ENCODE measurements at places on chromosomes 11 and 22. TPM values are rescaled to one million over a fixed set of nuclear protein-coding genes. Genes with fewer than 3 reads are reported as not detected.

DNA sequence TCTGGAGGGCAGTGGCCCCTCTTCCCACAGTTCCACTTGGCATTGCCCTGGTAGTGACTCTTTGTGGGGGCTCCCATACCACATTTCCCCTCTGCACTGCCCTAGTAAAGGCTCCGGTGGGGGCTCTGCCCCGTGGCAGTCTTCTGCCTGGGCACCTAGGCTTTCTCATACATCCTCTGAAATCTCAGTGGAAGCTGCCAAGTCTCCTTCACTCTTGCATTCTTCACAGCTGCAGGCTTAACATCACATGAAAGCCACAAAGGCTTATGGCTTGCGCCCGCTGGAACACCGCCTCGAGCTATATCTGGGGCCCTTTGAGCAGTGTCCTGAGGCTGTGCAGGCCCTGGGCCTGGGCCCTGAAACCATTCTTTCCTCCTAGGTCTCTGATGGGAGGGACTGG lies 25.3 kb downstream of the PLEKHB1 start:
- no peak for DNase-seq
- H3K27me3 ChIP-seq: no peaks in the 10 kb centered on the region
- no peak overlapping the region for H3K4me3 ChIP-seq
- H3K27ac ChIP-seq: no peak overlapping the region
- H3K4me1 ChIP-seq: no peaks in the 10 kb centered on the region

- no peaks in the 10 kb centered on the region for H3K36me3 ChIP-seq
- no peaks in the 10 kb centered on the region for H3K27me3 ChIP-seq
- no peaks in the 10 kb centered on the region for H3K4me1 ChIP-seq
- H3K27ac ChIP-seq: no peak overlapping the region
These were observed 2310.2 kb downstream of the LRRC4C start for GRCh38 chr11:39149214-39149613.

- no peaks in the 10 kb centered on the region for H3K36me3 ChIP-seq
- H3K4me1 ChIP-seq: no peaks in the 10 kb centered on the region
- DNase-seq: no peak
- no peak overlapping the region for H3K4me3 ChIP-seq
These were observed 14.8 kb downstream of the CHKA start for GRCh38 chr11:68106165-68106940.

DNA sequence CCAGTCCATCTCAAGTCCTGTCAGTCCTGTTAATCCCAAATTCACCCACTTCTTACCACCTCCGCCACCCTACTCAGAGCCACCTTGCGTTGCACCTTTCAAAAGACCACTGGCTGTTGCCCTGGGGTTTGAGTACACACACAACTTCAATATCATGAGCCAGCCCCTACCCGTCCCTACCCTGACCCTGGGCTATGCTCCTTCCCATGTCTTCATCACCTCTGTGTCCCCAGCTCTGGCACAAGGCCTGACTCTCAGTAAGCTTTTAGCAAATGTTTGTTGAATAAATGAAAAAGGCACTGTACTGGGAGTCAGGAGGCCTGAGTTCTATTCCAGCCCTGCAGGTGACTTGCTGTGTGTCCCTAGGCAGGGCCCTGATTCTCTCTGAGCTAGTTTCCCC lies 26.5 kb downstream of the OTOG start:
- no peaks in the 10 kb centered on the region for H3K27me3 ChIP-seq
- H3K36me3 ChIP-seq: no peaks in the 10 kb centered on the region
- H3K27ac ChIP-seq: no peak overlapping the region
- DNase-seq: no peak

GRCh38 chr22:23675502-23676415 lies 15.1 kb upstream of the RGL4 start:
- no peaks in the 10 kb centered on the region for H3K27me3 ChIP-seq
- H3K27ac ChIP-seq: no peak overlapping the region
- no peaks in the 10 kb centered on the region for H3K4me1 ChIP-seq
- H3K4me3 ChIP-seq: no peak overlapping the region
- DNase-seq: no peak

GRCh38 chr11:107591378-107592230 lies 657 bp downstream of the ELMOD1 start:
- peaks cover 18% of the 10 kb centered on the region for H3K4me1 ChIP-seq
- H3K36me3 ChIP-seq: no peaks in the 10 kb centered on the region
- no peak for DNase-seq
- H3K27me3 ChIP-seq: peaks cover 3% of the 10 kb centered on the region

GRCh38 chr11:72760539-72761405 lies 8.6 kb upstream of the ARAP1 start:
- H3K27ac ChIP-seq: no peak overlapping the region
- H3K27me3 ChIP-seq: no peaks in the 10 kb centered on the region
- DNase-seq: no peak

DNA sequence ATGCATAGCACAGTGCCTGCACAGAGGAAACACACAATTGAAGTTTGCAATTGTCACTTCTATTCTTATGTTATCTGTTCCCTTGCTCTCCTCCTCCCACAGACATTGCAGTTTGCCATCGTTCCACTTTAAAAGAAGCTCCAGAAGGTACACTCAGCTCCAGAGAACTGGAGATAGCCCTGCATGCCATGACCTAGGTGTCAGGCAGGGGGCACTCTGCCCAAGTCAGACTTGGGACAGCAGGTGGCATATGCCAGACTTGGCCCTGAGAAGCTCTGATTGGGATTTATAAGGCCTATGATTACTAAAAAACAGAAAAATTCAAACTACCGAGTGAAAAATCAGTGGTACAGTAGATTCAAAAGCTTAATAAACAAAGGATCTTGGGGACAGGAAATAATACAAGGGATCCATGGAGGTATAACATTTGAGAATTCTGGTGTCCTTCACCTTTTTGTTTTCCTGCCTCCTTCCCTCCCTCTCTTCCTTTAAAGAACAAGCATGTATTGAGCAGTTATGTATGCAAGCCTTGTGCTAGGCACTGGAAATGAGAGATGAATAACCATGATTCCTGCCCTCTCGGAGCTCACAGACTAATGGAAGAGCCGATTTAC lies 40.0 kb downstream of the TENM4 start:
- no peaks in the 10 kb centered on the region for H3K27me3 ChIP-seq
- no peak for DNase-seq
- no peaks in the 10 kb centered on the region for H3K4me1 ChIP-seq
- H3K36me3 ChIP-seq: no peaks in the 10 kb centered on the region
- H3K27ac ChIP-seq: no peak overlapping the region
- no peak overlapping the region for H3K4me3 ChIP-seq

DNA sequence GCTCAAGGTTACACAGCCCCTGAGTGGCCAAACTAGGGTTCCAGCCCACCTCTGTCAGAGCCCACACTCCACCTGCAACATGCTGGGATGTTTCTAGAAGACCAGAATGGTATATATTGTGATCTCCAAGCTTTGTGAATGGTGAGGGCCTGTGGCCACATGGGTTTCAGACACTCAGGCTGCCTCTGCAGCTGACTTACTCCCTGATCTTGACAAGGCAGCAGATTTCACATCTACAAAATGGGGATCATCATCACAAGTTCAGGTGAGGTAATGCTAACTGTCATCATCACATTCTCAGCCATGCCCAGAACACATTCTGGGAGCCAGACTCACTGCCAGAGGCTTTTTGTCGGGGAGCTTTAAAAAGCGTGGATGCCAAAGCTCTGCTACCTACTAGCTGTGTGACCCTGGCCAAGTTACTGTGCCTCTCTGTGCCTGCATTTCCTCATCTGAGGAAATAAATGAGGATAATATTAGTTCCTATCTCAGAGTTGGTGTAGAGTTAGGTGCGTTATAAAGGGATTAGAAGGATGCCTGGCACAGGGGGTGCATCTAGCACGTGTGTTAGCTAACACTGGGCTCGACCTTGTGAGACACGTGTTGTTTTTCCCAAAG lies 24.9 kb upstream of the WNT11 start:
- no peaks in the 10 kb centered on the region for H3K36me3 ChIP-seq
- no peak overlapping the region for H3K27ac ChIP-seq
- DNase-seq: no peak
- H3K4me1 ChIP-seq: peaks cover 9% of the 10 kb centered on the region
- no peaks in the 10 kb centered on the region for H3K27me3 ChIP-seq

- H3K4me1 ChIP-seq: peaks cover 37% of the 10 kb centered on the region
- H3K4me3 ChIP-seq: no peak overlapping the region
- peak overlapping the region; percentile 84 for H3K27ac ChIP-seq
- DNase-seq: no peak
- no peaks in the 10 kb centered on the region for H3K36me3 ChIP-seq
These were observed 7.2 kb upstream of the TPCN2 start for GRCh38 chr11:69041516-69041915.

GRCh38 chr22:46036558-46037408 lies 59.8 kb upstream of the WNT7B start:
- H3K36me3 ChIP-seq: no peaks in the 10 kb centered on the region
- no peaks in the 10 kb centered on the region for H3K27me3 ChIP-seq
- DNase-seq: no peak
- H3K27ac ChIP-seq: peak overlapping the region; percentile 97
- peaks cover 56% of the 10 kb centered on the region for H3K4me1 ChIP-seq

- H3K27me3 ChIP-seq: no peaks in the 10 kb centered on the region
- H3K4me3 ChIP-seq: no peak overlapping the region
- no peak overlapping the region for H3K27ac ChIP-seq
- H3K4me1 ChIP-seq: no peaks in the 10 kb centered on the region
- no peak for DNase-seq
These were observed 331.9 kb upstream of the NARS2 start for GRCh38 chr11:78906566-78906965.

- no peak overlapping the region for H3K4me3 ChIP-seq
- no peak for DNase-seq
- H3K27me3 ChIP-seq: no peaks in the 10 kb centered on the region
- H3K27ac ChIP-seq: no peak overlapping the region
- H3K4me1 ChIP-seq: peaks cover 63% of the 10 kb centered on the region
These were observed 114.1 kb downstream of the LARGE1 start for GRCh38 chr22:33806191-33806590.

DNA sequence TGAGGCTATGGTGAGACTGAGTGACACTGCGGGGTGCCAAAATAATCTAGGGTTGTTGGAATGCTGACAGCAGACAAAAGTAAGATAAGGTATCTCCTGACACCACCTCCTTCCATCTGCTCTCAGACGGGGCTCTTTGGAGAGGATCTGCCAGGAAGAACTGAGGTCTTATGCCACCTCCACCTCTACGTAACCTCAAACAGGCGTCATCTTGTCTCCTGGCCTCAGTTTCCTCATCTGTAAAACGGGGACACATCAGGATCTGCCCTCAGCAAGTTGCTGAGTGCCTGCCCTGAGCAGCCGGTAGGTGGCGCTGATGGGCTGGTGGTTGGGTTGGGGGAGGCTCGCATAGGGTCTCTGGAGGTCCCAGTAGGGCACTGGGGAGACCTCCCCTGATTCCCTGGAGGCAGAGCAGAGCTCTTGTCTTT lies 1.7 kb upstream of the MYEOV start:
- no peak for DNase-seq
- H3K27me3 ChIP-seq: no peaks in the 10 kb centered on the region
- H3K27ac ChIP-seq: no peak overlapping the region
- no peaks in the 10 kb centered on the region for H3K36me3 ChIP-seq
- H3K4me1 ChIP-seq: peaks cover 24% of the 10 kb centered on the region
- H3K4me3 ChIP-seq: no peak overlapping the region

DNA sequence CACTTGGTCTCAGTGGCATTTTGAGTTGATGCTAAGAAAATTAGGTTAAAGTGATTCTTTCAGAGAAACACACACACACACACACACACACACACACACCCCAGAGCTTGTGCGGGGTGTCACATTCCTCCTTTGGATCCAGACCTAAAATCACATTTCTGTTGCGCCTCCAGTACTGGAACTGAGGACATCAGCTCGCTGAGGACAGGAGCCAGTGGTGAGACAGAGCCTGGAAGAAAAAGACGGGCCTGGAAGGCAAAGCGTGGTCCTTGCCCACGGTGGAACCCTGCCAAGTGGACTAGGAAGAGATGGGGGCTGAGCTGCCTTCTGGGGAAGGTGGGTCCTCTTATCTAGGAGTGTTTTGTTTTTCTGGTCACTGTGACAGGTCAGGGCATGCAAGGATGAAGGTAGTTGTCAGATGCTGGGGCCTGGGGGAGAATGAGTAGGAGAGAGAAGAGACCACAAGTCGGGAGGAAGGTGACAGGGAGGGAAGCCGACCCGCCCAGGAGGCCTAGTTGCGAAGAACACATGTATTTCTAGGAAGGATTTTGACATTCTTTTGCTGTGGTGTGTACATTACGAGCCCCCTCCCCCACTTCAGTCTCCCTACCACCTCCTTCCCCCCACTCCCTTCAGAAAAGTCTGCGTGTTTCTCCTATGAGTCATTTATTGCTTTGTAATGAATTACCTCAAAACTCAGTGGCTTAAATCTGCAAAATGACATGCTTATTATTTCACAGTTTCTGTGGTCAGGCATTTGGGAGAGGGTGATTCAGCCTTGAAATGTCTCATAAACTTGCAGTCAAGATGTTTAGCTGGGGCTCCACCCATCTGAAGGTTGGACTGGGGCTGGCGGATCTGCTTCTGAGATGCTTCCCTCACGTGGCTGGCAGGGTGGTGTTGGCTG lies 4.8 kb upstream of the ELFN2 start:
- no peak overlapping the region for H3K27ac ChIP-seq
- H3K27me3 ChIP-seq: peaks cover 11% of the 10 kb centered on the region
- H3K4me1 ChIP-seq: peaks cover 10% of the 10 kb centered on the region

- no peak overlapping the region for H3K27ac ChIP-seq
- H3K4me1 ChIP-seq: peaks cover 85% of the 10 kb centered on the region
- H3K36me3 ChIP-seq: no peaks in the 10 kb centered on the region
- no peak for DNase-seq
These were observed 31.7 kb upstream of the MOB2 start for GRCh38 chr11:1518301-1518700.

The IL17REL gene
- total RNA-seq: not detected

The ABCG4 gene
- 3.2 TPM for total RNA-seq

The CRYBA4 gene
- total RNA-seq: not detected

The THOC5 gene
- 32.2 TPM for total RNA-seq

The SPA17 gene
- total RNA-seq: 1.7 TPM

The C11orf21 gene
- 8.1 TPM for total RNA-seq

The CELF1 gene
- 100 TPM for total RNA-seq

Data from vagina (tissue), 2 donors.